Breast epithelium (tissue), 4 donors: ENCODE measurements at places on chromosomes 12 and 14. TPM values are rescaled to one million over a fixed set of nuclear protein-coding genes. Genes with fewer than 3 reads are reported as not detected.

GRCh38 chr12:674272-674781 is 11.1 kb upstream of the NINJ2 start:
- DNase-seq: no peak

GRCh38 chr14:83470959-83471695 is 1937.5 kb upstream of the SEL1L start:
- DNase-seq: no peak

GRCh38 chr12:67797185-67797741 is 148.7 kb downstream of the DYRK2 start:
- no peak for DNase-seq

- DNase-seq: no peak
Measured at GRCh38 chr12:51661836-51662235, 70.8 kb downstream of the SCN8A start.

DNA sequence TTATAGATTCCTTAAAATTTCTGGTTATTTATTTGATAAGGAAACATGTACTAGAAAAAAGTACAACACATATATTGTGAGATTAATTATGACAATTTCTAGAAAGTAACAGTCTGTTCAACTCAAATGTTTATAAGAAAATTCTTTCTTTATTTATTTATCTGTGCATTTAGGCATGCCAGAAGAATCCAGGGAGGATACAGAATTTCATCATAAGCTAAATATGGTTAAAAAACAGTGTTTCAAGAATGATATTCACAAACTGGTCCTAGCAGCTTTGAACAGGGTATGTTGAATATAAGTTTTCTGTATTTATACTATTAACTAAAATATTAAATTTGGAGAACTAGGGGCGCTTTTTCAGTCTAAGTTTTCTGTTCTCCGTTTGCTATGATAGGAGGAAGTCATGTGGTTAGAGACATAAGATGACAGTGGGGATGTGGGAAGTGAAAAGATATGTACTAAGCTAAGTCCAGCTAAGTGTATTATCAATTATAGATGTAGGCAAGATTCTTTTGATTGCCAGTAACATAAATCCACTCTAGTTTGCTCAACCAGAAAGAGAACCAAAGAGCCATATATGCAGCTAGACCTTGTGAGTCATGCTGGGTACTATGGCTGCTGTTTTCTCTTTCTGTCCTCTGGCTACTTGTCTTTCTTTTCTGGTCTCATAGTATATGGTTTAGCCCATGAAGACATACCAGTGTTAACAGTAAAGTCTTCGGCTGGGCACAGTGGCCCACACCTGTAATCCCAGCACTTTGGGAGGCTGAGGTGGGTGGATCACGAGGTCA is 39.0 kb downstream of the LRRK2 start:
- DNase-seq: no peak

- no peak for DNase-seq
Measured at GRCh38 chr12:89863968-89864367, 155.3 kb upstream of the ATP2B1 start.

DNA sequence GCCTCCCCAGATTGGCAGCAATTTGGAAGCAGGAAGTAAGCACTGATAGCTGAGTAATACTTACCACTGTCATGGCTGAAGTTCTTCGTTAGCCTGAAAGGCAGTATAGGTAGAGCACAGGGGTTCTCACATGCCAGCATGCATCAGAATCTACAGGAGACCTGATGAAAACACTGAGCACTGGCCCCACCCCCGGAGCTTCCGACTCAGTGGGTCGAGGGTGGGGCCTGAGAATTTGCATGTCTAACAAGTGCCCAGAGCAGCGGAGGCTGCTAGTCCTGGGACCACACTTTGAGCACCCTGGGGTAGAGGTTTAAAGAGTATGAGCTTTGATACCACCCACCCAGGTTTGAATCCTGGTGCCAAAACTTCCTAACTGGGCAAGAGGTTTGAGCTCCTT is 89.6 kb downstream of the FBXW8 start:
- no peak for DNase-seq

DNA sequence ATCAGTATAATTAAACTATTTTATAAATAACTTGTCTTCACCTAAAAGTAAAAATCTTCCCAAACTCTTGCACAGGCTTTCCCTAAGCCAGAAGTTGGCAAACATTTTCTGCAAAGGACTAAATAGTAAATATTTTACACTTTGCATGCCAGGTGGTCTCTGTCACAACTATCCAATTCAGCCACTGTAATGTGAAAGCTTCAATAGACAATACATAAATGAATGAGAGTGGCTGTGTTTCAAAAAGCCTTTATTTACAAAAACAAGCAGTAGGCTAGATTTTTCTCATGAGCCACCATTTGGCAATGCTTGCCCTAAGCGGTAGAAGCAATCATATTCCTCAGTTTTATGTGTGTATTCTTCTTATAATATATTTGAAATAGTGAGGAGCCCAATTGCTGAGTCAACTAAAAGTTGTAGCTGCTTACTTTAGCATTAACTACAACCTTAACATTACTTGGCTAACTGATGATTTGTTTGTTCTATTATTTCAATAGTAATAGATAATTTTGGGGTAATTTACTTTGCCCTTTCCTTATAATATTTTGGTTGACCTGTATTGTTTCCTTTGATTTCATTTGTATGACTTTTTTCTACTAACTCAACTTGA is 236.0 kb upstream of the SYT1 start:
- DNase-seq: no peak

GRCh38 chr12:93762912-93763553 is 85.9 kb downstream of the CRADD start:
- no peak for DNase-seq

DNA sequence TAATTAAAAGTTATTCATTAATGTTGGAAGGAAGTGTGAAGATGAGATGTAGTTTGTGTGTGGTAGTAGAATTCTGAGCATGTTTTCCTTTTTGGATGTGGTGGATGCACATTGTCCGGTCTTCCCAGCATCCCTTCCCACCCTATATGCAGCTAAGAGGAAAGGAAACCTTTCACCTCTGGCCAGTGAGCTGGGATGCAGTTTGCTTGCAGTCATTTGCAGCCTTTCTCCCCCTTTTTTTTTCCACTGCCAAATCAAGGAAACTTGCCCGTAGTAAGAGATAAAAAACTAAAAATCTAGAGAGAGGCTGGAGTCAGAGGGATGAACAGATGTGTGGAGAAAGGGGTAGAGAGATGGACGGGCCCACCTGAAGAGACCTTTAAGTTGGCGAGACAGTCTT is 72.5 kb upstream of the SLC38A2 start:
- DNase-seq: no peak

GRCh38 chr14:103404032-103404918 is 19.1 kb downstream of the MARK3 start:
- DNase-seq: no peak

GRCh38 chr12:59086126-59086525 is 165.8 kb upstream of the LRIG3 start:
- no peak for DNase-seq

DNA sequence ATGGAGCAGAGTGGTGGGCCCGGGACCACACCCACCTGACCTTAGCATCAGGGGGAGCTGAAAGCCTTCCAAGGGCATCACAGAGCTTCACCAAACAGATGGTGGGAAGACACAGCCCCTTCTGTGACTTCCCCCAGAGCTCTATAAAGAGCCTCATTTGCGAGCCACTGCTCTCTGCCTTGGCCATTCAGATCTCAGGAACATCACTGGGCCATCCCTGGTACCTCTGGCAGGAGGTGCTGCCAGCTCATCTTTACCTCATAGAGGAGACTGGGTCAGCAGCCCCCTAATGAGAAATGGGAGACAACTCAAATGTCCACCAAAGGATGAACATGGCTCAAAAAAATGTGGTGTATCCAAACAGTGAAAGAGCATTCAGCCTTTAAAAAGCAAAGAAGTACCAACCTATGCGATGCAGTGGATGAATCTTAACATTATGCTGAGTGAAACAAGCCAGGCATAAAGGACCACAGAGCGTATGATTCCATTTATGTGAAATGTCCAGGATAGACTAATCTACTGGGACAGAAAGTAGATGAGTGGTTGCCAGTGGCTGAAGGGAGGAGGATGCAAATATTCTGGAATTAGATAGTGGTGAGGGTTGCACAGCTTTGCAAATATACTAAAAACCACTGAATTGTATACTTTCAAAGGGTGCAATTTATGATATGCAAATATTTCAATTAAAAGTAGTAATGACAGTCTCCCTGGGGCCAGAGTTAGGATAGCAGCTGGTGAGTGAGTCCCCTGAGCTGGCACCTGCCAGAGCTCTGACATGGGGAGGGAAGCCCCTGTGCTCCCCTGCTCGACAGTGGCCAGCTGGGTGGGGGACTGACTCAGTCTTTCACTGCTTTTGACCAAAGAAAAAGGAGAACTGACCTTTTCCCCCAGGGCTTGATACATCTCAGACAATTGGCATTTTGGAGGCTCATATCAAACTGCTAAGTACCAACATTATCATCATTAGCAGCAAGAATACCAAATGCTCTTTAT is 116.6 kb downstream of the GCH1 start:
- DNase-seq: no peak

- no peak for DNase-seq
Measured at GRCh38 chr12:107594995-107595394, 90.6 kb upstream of the PWP1 start.

DNA sequence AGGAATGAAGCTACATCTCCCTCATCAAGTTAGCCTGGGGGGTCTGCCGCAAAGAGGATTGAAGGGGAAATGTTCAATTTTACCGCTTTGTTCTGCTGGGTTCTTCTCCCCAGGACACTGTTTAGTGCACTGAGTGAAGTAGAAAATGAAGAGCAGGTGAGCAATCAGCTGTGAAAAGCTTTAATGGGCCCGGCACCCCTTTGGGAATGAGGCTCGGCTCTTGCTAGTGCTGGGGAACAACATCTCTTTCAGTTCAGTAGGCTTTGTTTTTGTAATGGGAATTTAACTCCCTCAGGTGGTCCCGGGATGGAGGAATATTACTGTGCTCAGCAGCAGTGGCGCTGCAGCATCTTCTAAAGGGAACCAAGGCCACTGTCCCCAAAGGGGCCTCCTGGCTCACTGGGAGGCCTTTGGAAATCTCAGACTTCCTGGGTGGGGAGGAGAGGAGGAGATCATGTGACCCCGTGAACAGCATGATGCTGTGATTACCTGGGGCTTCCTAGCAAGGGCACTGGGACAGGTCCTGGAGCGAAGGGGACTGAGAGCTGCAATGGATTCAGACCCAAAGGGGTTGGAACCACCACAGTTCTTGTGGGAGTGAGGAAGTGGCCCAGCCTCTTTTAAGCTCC is 85.2 kb upstream of the MAX start:
- DNase-seq: no peak

GRCh38 chr12:49188201-49188915 is 522 bp downstream of the TUBA1A start:
- peak; percentile 87 for DNase-seq

DNA sequence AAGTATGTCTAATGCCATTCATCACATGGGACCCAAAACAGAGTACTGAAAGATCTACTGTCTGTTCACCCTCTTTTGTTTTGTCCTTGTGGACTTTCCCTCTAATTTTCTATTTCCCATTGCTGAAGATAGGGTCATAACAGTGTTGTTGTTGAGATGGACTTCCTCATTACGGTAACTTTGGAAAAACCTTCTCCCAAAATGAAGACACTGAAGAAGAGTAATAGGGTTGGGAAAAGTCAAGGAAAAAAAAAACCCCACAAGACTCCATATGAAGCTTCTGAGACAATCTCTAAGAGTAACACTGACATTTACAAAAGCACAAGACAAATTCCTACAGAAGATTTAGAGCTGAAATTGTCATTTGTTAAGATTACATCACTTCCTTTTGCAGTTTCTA is 36.7 kb downstream of the EXOC5 start:
- DNase-seq: no peak

DNA sequence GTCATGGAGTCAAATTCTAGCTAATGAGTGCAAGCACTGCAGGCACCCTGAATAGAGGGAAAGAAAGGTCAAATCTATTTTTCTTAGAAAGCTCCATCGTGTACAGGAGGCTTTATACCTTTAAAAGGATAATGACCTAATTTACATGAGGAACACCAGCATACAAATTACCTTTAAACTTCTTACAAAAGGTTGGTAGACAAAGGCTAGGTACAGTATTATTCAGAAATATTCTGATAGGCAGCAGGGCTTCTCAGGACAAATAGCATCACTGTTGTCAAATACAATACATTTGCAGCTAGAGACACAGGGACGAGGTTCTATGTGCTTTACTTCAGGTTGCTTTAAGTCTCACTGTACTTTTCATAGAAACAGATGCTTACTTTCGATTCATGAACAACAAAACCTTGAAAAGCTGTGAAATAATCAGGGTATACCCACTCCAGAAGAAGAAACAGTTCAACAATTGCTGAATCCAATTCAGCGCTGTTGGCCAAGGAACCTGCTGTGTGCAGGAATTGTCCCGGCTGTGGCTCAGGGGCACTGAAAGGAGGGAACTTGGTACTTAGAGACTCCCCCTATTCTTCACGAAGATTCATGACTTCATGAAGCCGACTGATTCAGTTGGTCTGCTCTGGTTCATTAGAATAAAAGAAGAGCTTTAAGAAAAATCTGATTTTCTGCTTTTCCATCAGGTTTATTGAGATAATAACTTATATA is 252.9 kb downstream of the PRKD1 start:
- DNase-seq: no peak

GRCh38 chr14:22409006-22409405 is 180.0 kb downstream of the DAD1 start:
- DNase-seq: no peak

DNA sequence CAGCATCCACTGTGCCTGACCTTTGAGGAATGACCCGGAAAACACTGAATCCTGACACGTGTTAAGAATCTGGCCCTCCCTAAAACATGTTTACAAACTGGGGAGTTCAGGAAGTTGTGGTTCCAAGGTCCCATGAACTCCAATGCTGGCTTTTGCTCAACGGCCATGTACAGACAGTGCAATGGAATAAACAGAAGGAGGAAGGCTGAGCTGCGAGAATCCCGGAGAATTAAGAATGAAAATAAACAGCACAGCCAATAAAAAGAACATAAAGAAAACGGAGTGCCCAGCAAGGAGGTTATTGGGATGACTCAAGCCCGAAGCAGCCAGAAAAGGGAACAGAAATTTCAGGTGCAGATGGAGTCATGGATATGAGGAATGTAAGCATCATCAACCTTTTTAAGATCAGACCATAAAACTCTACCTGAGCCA is 32.3 kb downstream of the BCL11B start:
- no peak for DNase-seq

DNA sequence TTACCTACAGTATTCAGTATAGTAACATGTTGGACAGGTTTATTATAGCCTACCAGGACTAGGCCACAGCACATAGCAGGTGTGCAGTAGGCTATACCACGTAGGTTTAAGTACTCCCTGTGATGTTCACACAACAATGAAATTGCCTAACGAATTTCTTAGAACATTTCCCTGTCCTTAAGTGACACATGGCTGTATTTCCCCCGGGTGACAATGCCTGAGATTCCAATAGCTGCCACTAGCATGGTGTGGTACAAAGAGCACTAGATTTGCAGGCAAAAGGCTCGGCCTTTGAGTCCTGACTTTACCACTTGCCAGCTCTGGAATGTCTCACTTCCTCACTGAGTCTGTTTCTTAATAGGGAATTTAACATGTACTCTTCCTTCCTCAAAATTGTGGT is 19.7 kb downstream of the PTPN21 start:
- DNase-seq: no peak

Gene RHNO1
- total RNA-seq: 15.7 TPM

Gene CARMIL3
- 0.98 TPM for total RNA-seq

Gene TMEM179
- total RNA-seq: not detected

Gene TGM1
- 18.7 TPM for total RNA-seq
